CD4-positive, alpha-beta T cell treated with Interleukin-2 at 100 ng/mL for 4 hours (primary cell): ENCODE measurements at places on chromosomes 16 and 17.
A peak's percentile ranks its signal among the peaks of the same experiment; 100 is the strongest.

GRCh38 chr17:14078027-14078426 lies 8.7 kb downstream of the COX10 start:
- peak; percentile 1 for DNase-seq

DNA sequence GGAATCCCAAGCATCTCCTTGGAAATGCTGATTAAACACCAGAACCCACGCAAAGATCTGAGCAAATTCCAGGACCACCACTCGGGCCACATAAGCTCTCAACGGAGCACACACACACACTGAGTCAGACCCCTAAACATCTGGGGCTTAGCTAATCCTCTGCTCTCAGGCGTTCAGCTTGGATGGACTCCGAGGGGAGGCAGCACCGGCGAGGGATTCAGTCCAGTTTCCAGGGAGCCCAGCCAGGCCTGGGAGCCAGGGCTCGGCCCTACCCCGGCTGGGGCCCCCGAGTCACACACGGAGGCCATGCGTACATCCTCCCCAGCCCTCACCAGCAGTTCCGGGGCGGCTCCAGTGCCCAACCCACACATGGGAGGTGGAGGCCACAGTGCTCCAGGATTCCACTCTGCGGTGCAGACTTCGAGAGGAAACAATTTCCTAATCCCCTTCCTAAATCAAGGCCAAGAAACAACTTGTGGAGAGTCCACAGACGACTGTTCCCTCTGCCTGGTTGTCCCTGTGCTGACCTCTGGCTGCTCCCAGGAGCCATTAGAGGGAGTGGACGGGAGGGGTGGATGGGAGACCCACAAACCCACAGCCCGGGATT lies 70.5 kb downstream of the GAS7 start:
- no peak for DNase-seq

GRCh38 chr17:58313815-58314705 lies 14.5 kb downstream of the TSPOAP1 start:
- DNase-seq, result no peak

- no peak for DNase-seq
Measured at GRCh38 chr16:7257016-7257415, 75.6 kb upstream of the RBFOX1 start.

DNA sequence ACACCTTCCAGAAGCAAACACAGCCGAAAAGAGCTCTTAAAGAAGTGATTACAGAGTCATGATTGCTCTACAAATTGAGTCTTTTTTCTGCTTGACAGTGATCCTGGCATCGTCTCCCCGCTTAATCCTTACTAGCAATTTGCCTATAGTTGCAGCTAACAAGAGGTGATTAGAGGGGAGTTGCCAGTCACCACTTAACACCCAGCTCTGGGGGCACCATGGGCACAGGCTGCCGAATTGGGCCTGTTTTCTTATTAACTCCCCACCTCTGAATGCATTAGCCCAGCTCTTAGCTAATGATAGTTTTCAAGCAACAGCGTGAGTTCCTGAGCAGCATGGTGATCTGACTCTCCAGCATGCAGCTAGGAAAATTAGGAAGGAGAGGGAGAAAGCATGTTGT lies 93.5 kb downstream of the RBFOX1 start:
- DNase-seq, result no peak

DNA sequence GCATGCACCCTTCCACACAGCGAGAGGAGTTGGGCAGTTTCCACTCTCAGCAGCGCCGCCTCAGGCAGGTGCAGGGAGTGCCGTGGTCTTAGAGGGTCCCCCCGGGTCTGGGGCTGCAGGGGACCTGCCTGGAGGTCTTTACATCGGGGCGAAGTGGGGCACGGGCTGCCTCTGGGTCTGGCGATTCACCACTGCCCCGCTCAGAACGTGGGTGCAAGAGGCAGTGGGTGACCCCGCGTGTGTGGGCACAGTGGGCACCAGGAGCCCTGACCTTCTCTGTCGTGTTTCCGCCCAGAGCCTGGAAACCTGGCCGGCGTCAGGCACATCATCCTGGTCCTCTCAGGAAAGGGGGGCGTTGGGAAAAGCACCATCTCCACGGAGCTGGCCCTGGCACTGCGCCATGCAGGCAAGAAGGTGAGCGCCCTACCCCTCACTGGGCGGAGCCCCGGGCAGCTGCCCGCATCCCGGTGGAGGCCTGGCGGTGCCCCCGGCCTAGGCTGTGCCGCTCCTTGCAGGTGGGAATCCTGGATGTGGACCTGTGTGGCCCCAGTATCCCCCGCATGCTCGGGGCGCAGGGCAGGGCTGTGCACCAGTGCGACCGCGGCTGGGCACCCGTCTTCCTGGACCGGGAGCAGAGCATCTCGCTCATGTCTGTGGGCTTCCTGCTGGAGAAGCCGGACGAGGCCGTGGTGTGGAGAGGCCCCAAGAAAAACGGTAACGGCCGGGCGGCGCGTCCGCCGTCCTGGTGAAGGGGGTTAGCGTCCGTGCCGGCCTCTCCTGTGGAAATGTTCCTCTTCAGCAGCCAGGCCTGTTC lies 3.7 kb downstream of the NUBP2 start:
- no peak for DNase-seq

DNA sequence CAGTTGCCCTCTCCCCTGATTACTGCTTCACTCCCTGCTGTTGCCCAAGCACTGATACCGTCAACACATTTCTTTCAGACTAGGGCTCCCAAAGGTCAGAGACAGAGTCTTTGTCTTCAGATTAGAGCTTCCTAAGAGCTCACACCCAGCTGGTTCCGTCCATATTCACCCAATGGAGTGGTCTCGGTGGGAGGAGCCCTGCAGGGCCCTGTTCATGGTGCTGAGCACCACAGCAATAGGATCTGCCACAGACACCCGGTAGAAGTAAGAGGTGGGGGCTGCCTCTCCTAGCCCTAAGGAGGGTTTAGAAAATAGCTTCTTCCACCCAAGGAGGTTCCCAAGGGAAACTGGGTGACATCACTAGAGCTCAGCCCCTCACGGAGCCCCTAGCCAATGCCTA lies 128.3 kb downstream of the CCDC144A start:
- DNase-seq, result no peak

DNA sequence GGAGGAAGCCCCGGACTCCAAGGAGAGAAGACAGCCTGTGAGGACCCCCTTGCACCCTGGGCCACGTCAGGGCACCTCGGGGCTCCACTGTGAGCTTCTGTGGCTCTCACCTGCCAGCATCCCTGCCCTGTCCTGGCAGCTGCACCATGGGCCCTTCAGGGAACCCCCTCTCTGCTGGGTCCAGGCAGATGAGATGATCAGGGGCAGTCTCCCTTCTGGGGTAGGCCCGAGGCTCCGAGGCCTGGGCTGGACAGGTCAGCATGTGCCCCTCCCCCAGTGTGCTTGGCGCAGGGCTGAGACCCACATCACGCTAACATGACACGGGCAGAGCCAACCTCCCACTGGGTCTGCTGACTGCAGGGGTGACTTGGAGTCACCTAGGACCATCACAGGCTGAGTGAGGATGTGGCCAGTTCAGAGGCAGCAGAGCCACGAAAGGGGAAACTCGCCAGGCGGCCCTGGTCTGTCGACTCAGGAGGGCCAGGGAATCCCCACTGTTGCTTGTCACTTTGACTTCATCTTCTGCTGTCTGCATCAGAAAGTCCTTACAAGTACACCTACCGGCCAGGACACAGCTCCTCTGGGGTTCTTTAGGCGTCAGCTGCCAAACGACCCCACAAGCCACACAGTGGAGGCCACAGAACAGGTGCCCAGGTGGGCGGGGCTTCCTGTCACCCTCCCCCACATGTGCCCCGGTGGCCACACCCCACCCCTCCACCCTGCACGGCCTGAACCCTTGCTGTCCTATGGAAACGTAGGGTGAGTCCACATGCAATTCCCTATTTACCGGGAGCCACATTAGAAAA lies 2.2 kb downstream of the GALNS start:
- peak; percentile 7 for DNase-seq

GRCh38 chr17:50257676-50258224 lies 16.5 kb upstream of the TMEM92 start:
- DNase-seq, result no peak

DNA sequence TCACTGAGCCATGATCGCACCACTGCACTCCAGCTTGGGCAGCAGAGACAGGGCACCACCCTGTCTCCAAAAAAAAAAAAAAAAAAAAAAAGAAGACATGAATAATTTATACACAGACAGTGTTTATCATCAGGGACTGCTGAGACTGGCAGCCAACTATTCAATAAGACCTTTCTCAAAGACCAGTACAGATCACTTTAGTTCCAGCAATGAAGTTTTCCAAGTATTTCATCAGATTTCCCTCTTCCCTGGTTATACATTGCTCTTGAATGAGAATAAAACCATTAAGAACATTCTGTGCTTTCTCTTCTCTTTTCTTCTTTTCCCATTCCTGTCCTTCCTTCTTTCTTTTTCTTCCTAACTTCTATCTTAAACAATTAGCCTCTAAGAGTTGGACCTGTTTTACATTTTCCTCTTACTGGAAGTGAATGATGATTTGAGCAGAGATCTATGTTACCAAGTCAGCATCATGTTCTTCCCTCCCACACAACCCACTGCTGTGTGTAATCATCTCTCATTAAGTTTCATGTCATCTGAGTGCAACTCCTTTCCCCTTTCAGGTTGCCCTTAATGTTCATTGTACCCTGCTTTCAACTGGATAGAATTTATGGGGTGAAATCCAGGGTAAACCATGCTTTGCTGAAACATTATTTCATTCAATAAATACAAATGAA lies 35.9 kb upstream of the SMIM36 start:
- no peak for DNase-seq

DNA sequence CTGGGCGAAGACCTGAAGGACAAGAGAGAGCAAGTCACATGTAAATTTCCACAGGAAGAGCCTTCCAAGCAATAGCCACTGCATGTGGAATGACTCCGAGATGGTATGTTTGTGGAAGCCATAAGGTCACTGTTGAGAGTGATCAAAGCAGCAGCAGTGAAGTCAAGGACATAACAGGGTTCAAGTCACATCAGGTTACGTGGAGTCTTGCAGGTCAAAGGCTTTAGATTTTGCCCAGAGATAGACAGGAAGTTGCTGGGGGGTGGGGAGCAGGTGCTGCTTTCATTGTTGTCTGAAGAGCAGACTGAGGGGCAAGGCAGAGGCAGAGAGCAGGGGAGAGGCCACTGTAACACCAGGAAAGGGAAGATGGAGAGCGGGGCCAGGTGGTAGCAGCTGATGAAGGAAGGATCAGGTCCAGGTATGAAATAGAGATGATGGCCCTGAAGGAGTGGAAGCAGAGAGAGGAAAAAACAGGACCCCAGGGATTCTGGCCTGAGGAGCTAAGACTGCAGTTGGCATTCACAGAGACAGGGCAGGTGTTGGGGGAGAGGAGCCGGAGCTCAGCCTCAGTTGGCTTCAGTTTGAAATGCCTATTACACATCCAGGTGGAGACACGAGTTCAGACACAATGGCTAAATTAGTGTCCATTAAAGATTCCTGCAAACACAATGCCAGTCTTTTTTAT lies 129.3 kb upstream of the AXIN2 start:
- DNase-seq, result no peak

- no peak for DNase-seq
Measured at GRCh38 chr17:7225711-7226331, 6.1 kb downstream of the ACADVL start.
